ENCODE measurements at places on chromosomes 13 and 19. TPM values are rescaled to one million over a fixed set of nuclear protein-coding genes. Genes with fewer than 3 reads are reported as not detected.

DNA sequence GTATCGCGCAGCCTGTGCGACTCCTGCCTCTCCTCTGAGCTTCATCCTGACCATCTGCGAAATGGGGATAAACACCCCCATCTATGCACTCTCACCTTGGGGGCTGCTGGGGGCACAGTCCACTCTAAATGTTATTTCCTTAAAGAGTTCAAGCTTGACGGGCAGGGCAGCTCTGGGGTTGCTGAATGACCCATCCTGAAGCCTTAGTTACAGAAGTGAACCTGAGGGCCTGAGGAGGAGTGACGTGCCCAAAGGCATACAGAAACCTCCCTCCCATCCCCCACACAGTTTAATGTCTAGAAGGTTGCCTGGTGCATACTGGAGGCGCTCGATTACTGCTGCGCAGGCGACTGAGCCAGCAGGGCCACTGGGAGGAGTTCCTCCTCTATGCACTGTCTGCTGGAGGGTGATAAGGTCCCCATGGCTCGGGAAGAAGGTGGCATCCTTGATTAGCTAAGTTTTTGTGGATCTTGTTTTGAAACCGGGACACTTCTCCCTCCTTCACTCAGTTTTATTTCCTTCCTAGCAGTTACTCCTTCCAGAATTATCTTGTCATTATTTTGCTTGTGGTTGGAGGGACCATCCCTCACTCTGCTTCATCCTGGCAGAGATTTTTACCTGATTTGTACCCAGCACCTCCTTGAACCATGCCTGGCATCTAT is 572 bp upstream of the FKBP8 start:
- DNase-seq, result peak; percentile 55

Gene CGB1
- not detected for total RNA-seq

DNA sequence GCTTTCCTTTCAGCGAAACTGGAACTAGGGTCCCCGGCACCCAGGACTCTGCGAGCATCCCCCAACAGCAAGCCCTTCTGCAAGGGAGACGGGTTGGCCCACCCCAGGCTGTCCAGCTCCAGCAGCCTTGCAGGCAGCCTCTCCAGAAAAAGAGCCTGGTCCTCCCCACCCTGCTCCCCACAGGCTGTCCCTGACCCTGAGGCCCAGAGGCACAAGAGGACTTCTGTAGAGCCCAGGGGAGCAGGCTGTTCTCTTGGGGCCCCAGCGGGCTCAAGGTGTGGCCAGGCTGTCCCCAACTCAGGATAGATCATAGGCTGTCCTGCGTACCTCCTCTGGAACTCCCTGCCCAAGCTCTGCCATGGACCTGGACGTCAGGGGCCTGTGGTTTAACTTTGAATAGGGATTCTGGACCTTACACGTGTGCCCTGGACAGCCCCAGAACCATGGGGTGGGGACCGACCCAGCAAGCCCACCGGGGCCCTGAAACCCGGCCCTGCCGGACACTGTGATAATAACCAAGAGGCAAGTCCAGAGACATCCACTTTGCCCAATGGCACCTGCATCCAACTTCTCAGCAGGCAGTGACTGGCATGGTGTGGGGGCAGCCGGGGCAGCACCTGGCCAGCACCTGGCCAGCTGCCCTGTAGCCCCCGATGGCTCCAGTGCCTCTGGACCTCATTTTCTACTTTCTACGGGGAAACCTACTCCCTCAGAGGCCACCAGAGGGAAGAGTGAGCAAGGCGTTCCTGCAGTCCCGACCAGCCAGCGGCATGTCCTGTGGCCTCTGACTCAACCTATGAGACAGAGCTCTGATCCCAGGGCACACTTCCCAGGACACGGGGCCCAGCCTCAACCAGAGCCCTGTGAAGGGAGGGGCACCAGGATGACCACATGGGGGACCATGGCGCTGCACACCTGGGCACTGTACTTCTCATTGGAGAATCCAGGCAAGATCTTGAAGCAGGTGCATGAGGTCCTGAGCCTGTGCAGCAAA is 50.9 kb upstream of the TPM4 start:
- no peak for DNase-seq

Gene ARHGAP45
- 133 TPM for total RNA-seq

DNA sequence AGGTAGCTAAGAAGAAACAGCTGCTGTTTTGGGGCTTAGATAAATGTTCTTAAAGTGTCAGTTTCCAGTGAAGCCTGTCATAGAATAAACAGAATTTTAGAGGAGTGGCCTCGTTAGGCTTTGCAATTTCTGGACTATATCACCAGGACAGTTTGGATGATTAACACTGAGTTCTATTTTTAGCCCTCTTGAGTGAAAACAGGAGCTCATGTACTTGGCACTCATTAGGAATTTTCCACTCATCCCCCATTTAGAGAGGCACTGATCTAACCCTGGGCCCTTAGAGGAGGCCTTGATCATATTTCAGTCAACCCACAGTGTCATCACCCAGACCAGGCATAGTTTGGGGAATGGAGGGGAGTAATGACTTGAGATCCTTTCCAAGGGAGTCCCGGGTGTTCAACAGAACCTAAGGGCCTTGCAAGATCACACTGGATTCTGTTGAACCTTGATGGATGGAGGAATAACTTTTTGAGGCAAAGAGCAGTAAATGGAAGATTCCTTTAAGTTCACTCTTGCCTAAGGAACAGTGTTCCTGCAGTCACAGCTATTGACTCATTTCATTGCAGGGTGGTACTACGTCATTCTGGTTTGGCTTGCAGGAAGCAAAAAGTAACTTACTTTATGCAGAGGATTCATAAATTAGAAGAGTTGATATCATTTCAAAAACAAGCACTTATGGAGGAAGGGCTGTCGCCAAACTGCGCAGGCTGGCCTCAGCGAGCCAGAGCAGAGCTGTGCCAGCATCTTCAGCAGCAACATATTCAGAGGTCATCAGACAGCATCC is 160.2 kb downstream of the SLC7A1 start:
- DNase-seq, result no peak

DNA sequence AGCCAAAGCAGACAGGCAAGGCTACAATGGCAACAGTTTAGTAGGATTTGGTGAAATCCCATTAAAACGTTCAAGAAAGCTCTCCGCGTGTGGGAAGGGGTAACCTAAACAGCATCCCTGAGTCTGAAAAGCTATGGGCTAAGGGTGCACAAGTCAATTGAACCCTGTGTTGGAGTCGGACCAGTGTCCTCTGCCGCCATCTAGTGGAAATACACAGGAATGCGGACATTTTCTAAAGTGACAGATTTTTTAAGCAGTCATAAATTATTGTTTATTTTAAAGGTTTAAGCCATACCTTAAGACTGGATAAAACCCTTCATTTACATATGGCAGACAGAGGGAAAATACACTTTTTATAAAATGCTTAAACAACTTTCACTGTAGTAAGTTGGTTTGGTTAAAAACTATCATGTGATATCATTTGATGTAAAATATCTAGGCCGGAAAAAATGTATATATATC is 26.5 kb upstream of the LSM14A start:
- DNase-seq, result peak; percentile 50

GRCh38 chr13:85216576-85216975 is 582.6 kb downstream of the SLITRK6 start:
- DNase-seq, result no peak

DNA sequence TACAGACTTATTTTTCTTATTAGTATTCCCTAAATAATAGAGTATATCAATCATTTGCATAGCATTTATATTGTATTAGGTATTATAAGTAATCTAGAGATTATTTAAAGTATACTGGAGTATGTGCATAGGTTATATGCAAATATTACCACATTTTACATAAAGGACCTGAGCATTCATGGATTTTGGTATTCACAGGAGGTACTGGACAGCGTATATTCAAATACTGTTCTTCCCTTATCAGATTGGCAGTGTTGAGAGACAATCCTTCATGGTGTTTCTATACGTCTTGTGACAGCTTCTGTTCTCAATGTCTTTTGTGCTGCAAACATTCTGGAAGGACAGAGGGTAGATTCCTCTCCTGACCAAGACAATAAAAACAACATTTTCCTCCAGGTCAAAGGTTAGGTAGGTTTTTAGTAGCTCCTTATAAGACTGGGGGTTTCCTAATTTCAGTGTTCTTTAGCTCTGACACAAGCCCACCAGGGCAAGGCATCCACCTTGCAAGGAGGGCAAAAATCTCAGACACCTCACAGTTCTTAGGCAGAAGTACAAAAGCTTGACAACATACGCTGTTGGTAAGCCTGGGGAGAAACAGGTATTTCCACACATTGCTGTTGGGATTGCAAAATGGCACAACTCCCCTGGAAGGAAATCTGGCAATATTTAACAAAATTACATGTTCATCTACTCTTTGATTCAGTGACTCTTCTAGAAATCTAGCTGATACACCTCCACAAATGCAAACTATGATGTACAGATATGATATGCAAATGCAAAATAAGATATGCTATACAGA is 20.6 kb upstream of the PCCA start:
- no peak for DNase-seq

- peak; percentile 93 for DNase-seq
Measured at GRCh38 chr19:17334414-17335409, at the start of gene ANO8. Gene ANO8, minus strand, starts transcription at chr19:17334855. Its CDS starts 185 bp downstream, at chr19:17334670.

DNA sequence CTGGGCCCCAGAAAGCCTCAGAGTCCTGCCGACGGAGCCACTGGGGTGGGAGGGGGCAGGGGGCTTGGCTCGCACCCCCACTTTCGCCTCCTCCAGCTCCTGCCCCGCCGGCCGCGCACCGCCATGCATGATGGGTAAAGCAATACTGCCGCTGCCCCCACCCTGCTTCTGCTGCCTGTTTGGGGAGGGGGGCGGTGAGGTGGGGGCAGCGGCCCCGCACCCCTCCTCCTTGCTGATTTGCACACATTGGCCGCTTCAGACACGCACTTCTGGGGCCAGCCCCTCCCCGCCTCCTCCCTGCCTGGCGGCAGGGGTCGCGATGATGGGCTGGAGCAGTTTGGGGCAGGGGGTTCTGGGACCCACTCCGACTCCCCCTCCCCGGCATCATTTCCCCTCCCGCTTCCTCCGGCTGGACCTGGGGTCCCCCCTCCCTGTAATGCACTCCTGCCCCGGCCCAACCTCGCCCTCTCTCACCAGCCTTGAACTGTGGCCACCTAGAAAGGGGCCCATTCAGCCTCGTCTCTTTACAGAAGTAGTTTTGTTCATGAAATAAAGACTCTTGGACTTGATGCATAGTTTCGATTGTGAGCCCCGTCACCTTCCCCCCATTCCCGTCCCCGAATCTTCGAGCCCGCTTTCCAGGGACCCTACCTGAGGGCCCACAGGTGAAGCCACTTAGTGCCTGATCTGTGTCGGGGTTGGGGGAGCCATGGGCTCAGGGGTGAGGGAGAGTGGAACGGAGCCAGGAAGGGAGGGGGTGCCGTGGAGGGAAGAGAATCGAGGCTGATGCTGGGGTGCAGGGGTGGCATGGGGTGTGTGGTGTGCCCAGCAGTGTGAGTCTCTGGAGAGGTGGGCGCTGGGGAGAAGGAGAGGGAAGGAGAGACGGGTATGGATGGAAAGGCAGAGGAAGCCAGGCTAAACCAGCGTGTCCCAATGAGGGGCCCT is 1.4 kb upstream of the HPN start:
- no peak for DNase-seq

- no peak for DNase-seq
Measured at GRCh38 chr13:86324191-86324590, 525.0 kb upstream of the SLITRK6 start.

GRCh38 chr19:5059213-5059574 is 90.3 kb downstream of the KDM4B start:
- DNase-seq, result no peak

DNA sequence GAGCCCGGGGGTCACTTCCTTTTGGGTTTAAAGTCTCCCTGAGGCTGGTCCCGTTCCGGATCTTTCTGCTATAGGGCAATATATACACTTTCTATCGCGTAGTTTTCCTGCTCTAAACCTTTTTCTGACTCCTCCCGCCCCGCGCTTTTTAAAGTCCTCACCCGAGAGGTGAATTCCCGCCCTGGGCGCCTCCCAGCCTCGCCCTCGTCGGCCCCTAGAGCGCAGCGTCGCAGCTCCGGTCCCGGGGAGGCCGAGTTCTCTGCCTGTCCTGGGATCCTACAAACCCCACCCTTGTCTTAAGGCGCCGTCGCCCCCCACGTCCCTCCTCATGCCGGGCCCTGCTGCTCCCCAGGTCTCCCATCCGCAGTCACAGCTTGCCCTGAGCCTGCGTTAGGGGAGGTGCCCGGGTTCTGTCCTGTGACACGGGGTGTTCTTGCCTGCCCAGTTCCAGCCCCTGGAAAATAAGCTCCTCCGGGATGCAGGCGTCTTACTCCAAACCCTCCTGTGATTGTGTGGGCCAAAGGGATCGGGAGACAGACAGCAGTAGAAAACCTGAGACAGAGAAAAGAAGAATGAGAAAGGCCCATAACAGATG is 491 bp downstream of the ZNF525 start:
- DNase-seq, result peak; percentile 33

Gene S1PR2
- 18.4 TPM for total RNA-seq

GRCh38 chr19:4557971-4558941 is 1.2 kb downstream of the SEMA6B start:
- no peak for DNase-seq

GRCh38 chr13:54536112-54536511 is 1507.5 kb downstream of the OLFM4 start:
- DNase-seq, result no peak

DNA sequence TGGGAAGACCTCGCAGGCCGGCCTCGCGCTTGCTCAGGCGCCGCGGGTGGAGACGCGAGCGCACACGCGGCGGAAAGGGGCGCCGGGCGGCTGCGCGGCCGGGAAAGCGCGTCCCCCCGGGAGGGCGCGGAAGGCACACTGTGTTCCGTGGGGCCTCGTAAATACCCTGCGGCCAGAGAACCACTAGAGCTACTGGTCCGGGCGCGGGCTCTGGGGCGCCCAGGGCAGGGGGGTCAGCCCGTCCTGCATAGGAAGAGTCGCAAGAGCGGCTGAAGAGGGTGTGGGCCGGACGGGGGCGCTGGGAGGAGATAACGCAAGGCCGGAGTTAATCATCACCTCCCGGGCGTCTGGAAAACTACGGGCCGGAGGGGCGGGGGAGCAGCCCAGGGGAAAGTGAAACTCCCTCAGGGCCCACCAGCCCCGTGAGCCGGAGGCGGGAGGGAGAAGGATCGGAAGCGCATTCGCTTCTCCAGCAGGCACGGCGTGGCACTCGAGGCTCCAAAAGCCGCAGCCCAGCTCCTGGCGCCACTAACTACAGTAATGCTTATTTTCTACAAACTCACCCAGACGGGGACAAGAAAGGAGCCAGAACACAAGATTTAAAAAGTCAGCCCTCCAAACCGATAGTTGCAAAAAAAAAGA is 1.1 kb upstream of the WBP4 start:
- peak; percentile 66 for DNase-seq

DNA sequence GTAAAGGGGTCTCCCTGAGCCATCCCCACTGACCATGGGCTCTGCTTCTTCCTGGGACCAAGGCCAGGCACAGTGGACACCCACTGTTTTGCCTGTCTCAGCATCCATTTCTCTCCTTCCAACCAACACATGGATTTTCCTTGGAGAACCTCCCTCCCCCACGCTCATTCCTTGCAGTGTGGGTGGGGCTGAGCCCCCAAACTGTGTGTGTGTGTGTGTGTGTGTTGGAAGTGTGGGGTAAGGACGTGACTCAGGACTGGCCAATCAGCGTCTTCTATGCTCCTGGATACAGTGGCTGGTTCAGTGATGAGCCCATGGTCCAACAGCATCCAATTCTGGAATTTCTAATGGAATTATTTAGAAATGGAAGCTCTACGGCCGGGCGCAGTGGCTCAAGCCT is 18.7 kb downstream of the CEBPA start:
- DNase-seq, result no peak

Gene HIF3A
- not detected for total RNA-seq

Gene CALM3
- total RNA-seq, result 257 TPM

Gene IZUMO2
- not detected for total RNA-seq

Gene LRRC63
- total RNA-seq, result not detected

Gene SHISA7
- not detected for total RNA-seq

GRCh38 chr13:28653111-28653510 is 5.8 kb upstream of the POMP start:
- DNase-seq, result no peak
